ENCODE measurements at places on chromosomes 1 and 21. TPM values are rescaled to one million over a fixed set of nuclear protein-coding genes. Genes with fewer than 3 reads are reported as not detected.

SLX9 gene
- total RNA-seq: 10.3 TPM

F5 gene
- 0.74 TPM for total RNA-seq

PUM1 gene
- 99.1 TPM for total RNA-seq

DNA sequence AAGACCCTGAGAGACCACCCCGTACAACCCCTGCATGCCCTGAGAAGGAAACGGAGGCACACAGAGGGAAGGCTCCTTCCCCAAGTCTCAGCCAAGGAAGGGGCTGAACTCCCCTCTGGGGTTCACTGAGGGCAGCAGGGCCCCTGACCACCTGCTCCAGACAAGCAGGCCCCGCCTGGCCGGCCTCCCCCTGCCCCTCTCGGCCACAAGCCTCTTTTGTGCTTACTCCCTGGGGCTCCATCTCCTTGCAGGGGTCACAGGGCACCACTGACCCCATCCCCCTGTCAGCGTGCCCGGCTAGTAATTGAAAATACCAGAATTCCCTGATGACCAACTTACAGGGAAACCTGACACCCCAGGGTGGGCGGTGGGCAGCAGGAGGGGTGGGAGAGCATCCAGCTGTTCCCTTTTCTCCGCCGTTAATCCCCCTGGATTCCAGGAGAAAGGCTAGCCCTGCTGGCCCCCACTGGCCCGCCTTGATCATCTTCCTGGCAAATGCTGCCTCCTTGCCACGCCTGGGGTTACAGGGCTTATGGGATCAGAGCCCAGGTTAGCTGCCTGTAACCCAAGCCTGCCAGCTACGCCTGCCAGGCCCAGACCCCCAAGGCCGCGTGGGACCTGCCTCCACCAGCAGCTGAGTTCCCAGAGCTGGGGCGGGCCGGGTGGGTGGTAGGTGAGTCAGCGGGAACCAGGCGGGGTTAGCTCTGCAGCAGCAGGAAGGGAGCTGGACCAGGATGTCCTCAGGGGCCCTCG is 96.1 kb downstream of the LACTBL1 start:
- no peak for DNase-seq
- H3K36me3 ChIP-seq: peaks cover 3% of the 10 kb centered on the region
- no peaks in the 10 kb centered on the region for H3K4me1 ChIP-seq
- H3K27ac ChIP-seq: no peak overlapping the region

DNA sequence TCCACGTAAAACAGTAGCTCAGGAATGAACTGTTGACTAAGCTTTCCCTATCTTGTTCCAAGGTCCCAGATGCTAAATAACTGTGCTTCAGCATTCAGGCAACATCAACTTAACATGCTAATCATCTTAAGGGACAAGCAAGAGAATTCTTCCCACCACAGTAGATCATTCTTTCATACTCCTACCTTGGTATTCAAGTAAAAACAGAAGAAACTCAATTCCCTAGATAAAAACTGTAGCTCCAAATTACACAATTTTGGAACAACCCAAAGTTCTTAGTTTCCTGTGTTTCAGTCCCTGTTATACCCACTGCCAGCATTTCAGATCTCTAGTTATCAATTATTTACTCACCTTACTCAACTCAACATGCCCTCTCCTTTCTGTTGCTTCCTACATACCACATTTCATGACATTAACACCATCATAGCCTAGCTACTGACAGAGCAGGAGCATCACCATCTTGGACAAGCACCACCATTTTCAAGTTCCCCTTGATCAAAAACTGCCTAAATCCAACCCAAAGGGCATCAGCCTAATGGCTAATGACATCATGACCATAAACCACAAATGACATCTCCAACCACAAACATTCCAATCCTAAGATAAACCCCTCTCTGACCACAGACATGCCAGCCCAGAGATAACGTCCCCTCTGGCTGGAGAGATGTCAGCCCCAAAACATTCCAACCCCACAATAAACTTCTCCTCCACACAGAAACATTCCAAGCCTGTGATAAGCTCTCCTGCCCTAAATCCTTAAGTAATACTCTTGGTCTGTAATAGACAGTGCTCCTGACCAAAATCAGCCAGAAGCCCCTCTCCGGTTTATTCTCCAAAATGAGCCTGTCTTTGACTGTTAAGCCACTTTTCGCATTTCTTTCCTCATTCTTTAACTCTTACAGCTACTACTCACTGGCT is 191.2 kb downstream of the RERE start:
- no peak for DNase-seq
- no peak overlapping the region for H3K4me3 ChIP-seq
- peaks cover 24% of the 10 kb centered on the region for H3K4me1 ChIP-seq
- no peaks in the 10 kb centered on the region for H3K36me3 ChIP-seq

Data from lung (tissue), 17 donors.